Jurkat, Clone E6-1 (cell line): ENCODE measurements at places on chromosomes 12 and 14.

- peak; percentile 35 for DNase-seq
Measured at GRCh38 chr14:62162998-62163589, 400.9 kb downstream of the SNAPC1 start.

DNA sequence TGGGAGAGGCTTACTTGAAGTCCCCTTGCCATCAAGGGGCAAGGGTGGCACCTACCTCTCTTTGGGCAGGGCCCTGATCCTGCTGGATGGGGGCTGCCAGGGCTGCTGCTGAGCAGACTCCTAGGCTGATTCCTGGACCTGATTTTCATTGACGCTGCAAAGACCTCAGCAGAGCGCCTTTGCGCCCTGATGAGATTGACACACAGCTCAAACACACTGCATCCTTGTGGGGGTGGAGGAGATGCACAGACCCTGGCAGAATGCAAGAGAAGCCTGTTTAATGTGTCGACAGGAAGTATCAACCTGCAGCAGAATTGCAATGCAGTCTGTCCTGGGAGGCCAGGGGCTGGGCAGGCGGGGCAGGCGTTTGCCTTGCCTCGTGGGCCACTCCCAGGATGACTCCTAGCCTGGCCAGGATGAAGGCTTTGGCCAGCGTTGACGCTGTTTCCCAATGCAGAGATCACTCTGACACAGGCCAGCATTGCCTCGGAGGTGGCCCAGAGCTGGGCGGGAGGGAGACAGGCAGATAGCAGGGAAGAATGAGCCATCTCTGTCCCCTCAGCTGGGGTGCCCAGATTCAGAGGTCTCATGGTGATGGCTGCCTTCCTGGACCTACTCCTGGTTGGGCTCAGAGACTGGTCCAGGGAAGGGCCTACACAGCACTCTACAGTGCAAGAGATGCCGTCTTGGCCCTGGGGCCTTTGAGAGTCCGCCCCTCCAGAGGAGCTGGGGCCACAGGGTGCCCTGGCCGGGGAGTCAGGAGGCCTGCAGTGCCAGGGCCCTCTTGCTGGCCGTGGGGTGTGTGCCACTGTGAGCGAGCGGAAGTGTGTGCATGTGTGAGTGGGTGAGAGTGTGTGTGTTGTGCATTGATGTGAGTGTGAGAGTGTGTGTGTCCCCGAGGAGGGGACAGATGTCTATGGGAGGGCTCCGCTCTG lies 108.3 kb downstream of the KIF26A start:
- DNase-seq: no peak

- no peak for DNase-seq
Measured at GRCh38 chr12:5520831-5521230, 88.9 kb downstream of the NTF3 start.

- DNase-seq: no peak
Measured at GRCh38 chr12:94191023-94191422, 42.6 kb downstream of the PLXNC1 start.

GRCh38 chr12:27899151-27899661 lies 73.3 kb downstream of the PTHLH start:
- DNase-seq: no peak

- no peak for DNase-seq
Measured at GRCh38 chr12:54140588-54141388, 48.0 kb downstream of the SMUG1 start.
